ENCODE measurements at places on chromosomes 6 and 20. TPM values are rescaled to one million over a fixed set of nuclear protein-coding genes. Genes with fewer than 3 reads are reported as not detected.

DNA sequence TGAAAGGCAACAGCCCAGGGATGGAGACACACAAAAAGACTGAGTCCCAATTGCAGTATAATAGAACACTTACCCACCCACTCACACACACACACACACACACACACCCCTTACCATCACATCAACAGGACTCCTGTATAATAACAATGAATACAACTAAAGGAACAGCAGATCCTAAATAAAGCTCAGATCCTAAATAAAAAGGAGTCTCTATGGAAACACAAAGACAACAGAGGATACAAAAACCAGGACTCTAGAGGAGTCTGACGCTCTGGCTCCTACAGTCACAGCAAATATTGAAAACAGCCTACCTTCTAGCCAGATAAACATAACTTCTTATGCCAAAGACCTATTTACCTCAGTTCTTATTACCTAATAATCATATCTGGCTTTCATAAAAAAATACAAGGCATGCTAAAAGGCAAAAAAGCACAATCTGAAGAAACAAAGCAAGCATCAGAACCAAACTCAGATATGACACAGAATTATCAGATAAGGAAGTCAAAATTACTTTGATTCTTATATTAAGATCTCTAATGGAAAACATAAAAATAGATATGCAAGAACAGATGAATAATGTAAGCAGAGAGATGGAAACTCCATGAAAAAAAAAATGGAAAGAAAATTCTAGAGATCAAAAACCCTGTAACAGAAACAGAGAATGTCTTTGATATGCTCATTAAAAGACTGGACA, 134.9 kb downstream of the MMUT start:
- no peak for DNase-seq

GRCh38 chr6:41798901-41799558, 11.5 kb downstream of the TOMM6 start:
- DNase-seq = no peak

- no peak for DNase-seq
Measured at GRCh38 chr6:4220558-4220957, 85.2 kb upstream of the ECI2 start.

DNA sequence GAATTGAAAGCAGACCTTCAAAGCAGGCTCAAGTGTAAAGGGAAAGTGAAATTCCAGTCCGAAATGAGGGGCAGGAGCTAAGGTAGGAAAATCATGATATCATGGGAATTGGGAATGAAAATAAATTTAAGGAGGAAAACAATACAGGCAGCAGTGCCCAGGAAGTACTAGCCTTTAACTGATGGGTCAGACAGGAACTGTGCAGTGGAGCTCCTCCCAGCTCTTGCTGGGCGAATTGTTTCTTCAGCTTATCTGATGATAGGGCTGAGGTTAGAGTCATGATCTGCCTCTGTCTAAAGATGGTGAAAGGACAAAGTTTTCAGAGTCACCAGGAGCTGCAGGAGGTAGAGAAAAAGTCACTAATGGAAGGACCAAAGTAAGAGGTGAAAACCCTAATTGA, 457.9 kb upstream of the PTCHD4 start:
- no peak for DNase-seq

DNA sequence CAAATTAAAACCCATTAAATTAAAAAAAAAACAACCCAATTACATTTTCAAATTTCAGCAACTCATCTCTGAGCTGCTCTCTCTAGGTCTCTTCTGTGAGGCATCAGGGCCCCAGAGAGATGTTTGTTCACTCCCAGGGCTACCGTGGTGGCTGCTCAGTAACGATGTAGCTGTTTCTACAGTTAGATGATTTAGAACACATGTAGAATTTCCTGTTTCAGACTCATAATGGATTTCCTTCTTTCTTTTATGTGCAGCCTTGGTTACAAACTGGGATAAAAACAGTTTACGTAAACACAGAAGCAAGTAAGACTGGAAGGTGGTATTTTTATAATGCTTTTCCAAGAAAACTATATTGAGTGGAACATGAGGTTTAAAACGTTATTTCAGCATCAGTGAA, 116.1 kb upstream of the CCN2 start:
- no peak for DNase-seq

GRCh38 chr6:112281821-112282615, 27.7 kb upstream of the LAMA4 start:
- DNase-seq = no peak

Gene GJA1
- 502 TPM for total RNA-seq

DNA sequence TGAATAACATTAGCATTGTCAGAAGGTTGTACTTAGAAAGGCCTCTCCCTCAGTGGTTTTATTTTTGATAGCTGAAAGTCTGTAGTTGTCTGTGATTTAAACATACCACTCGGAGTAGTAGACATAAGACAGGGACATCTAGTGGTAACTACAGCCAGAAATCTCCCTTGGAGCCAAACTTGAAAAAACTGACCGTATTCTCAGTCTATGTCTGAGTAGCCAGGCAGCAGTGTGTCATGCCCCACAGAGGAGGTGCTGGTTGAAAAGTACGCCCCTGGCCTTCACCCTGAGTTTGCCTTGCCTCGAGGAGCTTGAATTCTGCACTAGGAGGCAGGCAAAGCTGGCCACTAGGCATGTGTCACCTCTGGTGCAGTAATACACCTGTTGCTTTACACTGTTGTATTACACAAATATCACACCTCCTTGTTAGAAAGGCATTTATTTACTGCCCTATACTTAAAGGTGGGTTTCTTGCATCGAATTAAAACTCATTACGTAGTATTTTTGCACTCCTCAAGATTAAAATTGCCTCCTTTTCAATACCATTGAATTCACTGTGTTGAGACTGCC, 20.8 kb downstream of the ZBTB2 start:
- no peak for DNase-seq

- no peak for DNase-seq
Measured at GRCh38 chr20:14142171-14142570, 146.9 kb downstream of the MACROD2 start.

GRCh38 chr6:134198093-134198492, 119.8 kb downstream of the SGK1 start:
- DNase-seq = no peak

Gene ARMH2
- total RNA-seq = not detected

DNA sequence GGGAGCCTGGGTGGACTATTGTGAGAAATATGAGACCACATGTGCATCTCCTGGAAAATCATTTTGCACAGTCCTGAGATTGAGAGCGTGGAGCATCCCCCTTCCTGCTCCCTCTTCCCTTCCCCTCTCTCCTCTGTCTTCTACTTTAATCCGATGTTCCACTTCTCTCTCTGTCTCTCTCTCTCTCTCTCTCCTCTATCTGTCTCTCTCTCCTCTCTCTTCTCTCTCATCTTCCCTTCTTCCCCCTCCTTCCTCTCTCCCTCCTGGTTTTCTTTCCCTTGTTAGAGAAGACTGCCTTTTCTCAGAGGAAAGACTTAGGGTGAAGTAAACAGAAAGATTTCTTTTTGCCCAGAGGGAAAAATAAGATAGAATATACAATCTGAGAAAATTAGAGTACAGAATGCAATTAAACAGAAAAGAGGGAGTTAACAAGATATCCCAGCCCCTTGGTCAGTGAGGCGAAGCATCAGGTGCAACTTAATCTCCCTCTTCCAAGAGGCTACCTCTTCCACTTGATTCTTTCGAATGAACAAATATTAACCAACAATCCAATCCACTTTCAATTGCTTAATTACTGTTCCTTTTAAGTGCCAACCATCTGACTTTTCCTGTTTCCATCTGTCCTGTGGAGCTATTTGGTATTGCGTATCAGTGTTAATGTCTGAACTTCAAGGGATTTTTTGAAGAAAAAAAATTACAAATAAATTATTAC, 14.6 kb downstream of the KHDC1 start:
- no peak for DNase-seq

Data from esophagus muscularis mucosa (tissue), 4 donors.